Activated CD4-positive, alpha-beta T cell treated with anti-CD3 and anti-CD28 coated beads, Interleukin-2, amount 10 ng/mL, durations not matched to agents 7 days and 5 days (primary cell): ENCODE measurements at places on chromosomes 7 and 10. TPM values are rescaled to one million over a fixed set of nuclear protein-coding genes. Genes with fewer than 3 reads are reported as not detected.

Gene MUC3A
- total RNA-seq = not detected

Gene SCD
- total RNA-seq = 117 TPM

Gene TNS3
- total RNA-seq = not detected

Gene MRPS24
- 77.6 TPM for total RNA-seq

Gene RBP4
- total RNA-seq = not detected

Gene TRPV5
- total RNA-seq = not detected

DNA sequence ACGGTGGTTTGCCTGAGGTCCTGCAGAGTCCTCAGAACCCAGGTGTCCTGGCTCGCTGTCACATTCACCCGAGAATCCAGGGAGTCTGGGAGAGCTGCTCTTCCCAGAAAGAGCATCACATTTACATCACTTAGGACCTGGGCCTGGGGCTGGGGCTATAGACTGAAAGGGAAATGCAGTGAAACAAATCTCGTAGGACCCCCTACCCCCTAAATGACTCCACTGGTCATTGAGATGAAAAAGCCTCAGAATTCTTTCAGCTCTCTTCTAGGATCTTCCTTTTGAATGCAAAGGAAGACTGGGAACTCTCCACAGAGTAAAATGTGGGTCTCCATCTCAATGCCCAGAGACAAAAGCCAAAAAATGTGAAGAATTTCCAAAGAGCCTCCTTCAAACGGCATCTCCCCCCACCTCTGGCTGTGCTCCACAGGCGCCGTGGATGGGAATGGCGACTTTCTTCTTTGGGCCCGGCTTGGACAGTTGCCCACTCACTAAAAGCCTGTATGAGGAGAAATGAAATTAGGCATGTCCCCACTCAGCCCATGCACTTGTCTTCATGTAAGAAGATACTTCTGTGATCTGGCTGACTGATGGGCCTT, 49.0 kb upstream of the PODXL start:
- no peaks in the 10 kb centered on the region for H3K4me1 ChIP-seq
- H3K4me3 ChIP-seq = no peak overlapping the region
- H3K27ac ChIP-seq = no peak overlapping the region
- H3K36me3 ChIP-seq = no peaks in the 10 kb centered on the region
- no peak for DNase-seq
- peaks cover 16% of the 10 kb centered on the region for H3K27me3 ChIP-seq

GRCh38 chr10:133068111-133069032, 19.4 kb upstream of the ADGRA1 start:
- no peak overlapping the region for H3K27ac ChIP-seq
- H3K36me3 ChIP-seq = no peaks in the 10 kb centered on the region
- no peaks in the 10 kb centered on the region for H3K4me1 ChIP-seq
- DNase-seq = no peak
- H3K4me3 ChIP-seq = no peak overlapping the region

DNA sequence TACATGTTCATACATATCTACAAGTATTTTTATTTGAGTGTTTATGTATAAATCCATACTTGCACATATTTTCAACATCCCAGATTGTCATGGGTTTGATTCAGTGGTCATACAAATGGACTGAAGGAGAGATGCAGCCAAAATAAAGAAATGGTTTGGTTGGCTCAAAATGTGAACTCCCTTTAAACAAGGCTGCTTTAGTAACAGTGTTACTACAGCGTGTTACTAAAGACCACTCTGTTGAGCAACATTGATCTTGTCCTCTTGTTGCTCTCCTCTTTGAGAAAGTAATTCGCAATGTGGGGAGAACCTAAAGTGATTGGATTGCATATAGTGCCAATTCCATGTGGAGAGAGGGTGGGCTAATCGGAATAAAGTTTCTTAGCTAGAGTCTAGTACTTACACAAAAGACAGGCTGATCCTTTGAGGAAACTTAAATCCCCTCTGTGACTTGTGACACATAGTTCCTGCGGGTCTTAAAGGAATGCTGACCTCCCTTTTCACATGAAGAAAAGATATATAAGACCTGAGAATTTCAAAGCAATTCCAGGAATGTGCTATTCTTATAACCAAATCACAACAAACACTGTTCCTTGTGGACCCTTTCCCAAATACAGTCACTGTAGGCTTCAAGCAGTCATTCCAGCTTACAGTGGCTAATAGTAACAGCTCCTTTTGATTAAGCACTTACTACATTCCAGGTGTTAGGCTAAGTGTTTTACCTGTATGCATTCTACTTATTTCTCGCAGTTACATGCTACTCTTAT, 144.3 kb downstream of the FZD1 start:
- no peaks in the 10 kb centered on the region for H3K27me3 ChIP-seq
- H3K4me3 ChIP-seq = no peak overlapping the region
- H3K27ac ChIP-seq = no peak overlapping the region
- DNase-seq = no peak
- no peaks in the 10 kb centered on the region for H3K36me3 ChIP-seq

DNA sequence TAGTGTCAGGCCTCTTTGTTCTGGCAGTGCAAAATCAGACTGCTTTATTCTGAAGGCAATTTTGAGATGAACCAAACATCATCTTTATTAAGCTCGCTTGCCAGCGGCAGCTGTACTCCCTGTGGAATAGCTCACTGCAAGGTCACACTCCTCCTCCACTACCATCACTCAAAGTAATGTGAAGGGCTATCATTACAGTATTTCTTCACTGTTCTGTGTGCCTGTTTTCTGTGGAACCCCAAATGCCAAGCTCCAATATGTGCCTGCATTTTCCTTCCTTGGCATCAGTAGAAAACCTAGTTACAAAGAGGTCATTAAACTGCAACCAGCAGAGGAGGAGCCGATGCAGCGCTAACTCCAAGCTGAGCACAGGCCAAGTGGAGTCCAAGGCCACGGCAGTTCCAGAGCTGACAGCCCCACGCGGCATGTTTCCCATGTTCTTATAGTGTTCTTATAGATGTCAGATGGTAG, 21.4 kb downstream of the BCCIP start:
- no peaks in the 10 kb centered on the region for H3K4me1 ChIP-seq
- H3K27me3 ChIP-seq = no peaks in the 10 kb centered on the region
- no peak overlapping the region for H3K27ac ChIP-seq

DNA sequence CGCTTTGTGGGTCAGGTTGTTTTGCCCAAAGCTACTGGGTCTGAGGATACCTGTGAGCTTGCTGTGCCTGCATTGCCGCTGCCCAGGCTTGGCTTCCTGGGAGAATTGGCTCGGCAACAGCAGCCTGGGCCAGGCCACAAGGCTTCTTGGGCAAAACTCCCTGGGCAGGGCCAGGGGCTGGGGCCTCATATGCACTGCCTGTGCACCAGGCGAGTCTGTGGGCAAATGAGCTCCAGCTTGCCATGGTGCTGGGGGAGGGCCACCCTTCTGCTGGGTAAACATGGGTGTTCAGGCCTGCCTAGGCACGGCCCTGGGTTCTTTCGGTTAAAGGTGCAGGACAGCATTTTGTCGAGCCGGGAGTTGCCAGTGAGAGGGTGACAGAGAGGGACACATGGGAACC, 19.4 kb downstream of the ZMIZ1 start:
- no peak for DNase-seq
- H3K36me3 ChIP-seq = no peaks in the 10 kb centered on the region
- peaks cover 34% of the 10 kb centered on the region for H3K4me1 ChIP-seq

GRCh38 chr10:86644794-86645445, 9.4 kb upstream of the OPN4 start:
- no peak for DNase-seq
- H3K27me3 ChIP-seq = peaks cover 12% of the 10 kb centered on the region
- H3K36me3 ChIP-seq = peaks cover 2% of the 10 kb centered on the region
- no peak overlapping the region for H3K4me3 ChIP-seq
- H3K4me1 ChIP-seq = peaks cover 11% of the 10 kb centered on the region
- no peak overlapping the region for H3K27ac ChIP-seq

- H3K27me3 ChIP-seq = peaks cover 37% of the 10 kb centered on the region
- H3K4me3 ChIP-seq = no peak overlapping the region
- H3K36me3 ChIP-seq = no peaks in the 10 kb centered on the region
- no peak overlapping the region for H3K27ac ChIP-seq
- H3K4me1 ChIP-seq = peaks cover 8% of the 10 kb centered on the region
Observed at GRCh38 chr10:94286901-94287300, 75.8 kb downstream of the NOC3L start.

GRCh38 chr7:139159900-139160675, 50.6 kb upstream of the ZC3HAV1 start:
- no peak overlapping the region for H3K4me3 ChIP-seq
- no peaks in the 10 kb centered on the region for H3K4me1 ChIP-seq
- DNase-seq = no peak
- H3K27me3 ChIP-seq = peaks cover 2% of the 10 kb centered on the region
- H3K27ac ChIP-seq = no peak overlapping the region

- H3K27me3 ChIP-seq = no peaks in the 10 kb centered on the region
- H3K27ac ChIP-seq = no peak overlapping the region
- no peak for DNase-seq
- H3K36me3 ChIP-seq = peaks cover 4% of the 10 kb centered on the region
- peaks cover 18% of the 10 kb centered on the region for H3K4me1 ChIP-seq
- H3K4me3 ChIP-seq = no peak overlapping the region
Observed at GRCh38 chr7:880450-880849, 4.1 kb downstream of the GET4 start.

- H3K27me3 ChIP-seq = no peaks in the 10 kb centered on the region
- DNase-seq = no peak
- no peak overlapping the region for H3K4me3 ChIP-seq
- H3K27ac ChIP-seq = no peak overlapping the region
- no peaks in the 10 kb centered on the region for H3K36me3 ChIP-seq
Observed at GRCh38 chr10:132297526-132297925, 10.2 kb downstream of the STK32C start.

- H3K4me3 ChIP-seq = no peak overlapping the region
- no peaks in the 10 kb centered on the region for H3K36me3 ChIP-seq
- H3K27me3 ChIP-seq = no peaks in the 10 kb centered on the region
- H3K27ac ChIP-seq = peak overlapping the region; percentile 60
- no peak for DNase-seq
- peaks cover 23% of the 10 kb centered on the region for H3K4me1 ChIP-seq
Observed at GRCh38 chr10:74738542-74738941, 87.9 kb upstream of the KAT6B start.
